Retina (tissue), 1 donor: ENCODE measurements at places on chromosomes 3 and 15.

GRCh38 chr3:141076797-141077571 lies 25.8 kb downstream of the SPSB4 start:
- peak; percentile 84 for DNase-seq

DNA sequence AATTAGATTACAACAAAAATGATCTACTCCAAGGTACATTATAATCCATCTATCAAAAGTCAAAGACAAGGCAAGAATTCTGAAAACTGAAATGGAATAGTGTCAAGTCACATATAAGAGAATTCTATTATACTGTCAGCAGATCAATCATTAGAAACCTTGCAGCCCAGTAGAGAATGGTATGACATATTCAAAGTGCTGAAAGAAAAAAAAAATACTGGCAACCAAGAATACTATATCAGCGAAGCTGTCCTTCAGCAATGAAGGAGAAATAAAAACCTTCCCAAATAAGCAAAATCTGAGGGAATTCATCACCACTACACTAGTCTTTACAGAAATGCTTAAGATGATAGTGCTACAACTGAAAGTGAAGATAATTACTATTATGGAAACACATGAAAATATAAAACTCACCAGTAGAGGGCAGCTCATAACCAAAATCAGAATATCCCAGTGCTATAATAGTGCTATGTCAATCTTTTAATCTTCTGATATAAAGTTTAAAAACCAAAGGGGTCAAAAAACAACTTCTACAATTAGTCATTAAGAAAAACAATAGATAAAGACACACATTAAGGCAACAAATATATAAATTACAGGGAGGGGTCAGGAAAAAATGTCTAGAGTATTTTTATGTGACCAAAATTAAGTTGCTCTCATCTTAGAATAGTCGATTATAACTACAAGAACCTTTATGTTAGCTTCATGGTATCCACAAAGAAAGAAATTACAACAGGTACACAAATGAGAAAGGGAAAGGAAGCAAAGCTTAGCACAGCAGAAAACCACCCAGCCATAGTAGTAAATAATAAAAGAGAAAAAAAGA lies 190.7 kb upstream of the CNTN6 start:
- no peak for DNase-seq

- DNase-seq = no peak
Observed at GRCh38 chr15:99209326-99209725, 40.1 kb downstream of the TTC23 start.

- no peak for DNase-seq
Observed at GRCh38 chr15:47383801-47384200, 333.5 kb upstream of the SEMA6D start.

DNA sequence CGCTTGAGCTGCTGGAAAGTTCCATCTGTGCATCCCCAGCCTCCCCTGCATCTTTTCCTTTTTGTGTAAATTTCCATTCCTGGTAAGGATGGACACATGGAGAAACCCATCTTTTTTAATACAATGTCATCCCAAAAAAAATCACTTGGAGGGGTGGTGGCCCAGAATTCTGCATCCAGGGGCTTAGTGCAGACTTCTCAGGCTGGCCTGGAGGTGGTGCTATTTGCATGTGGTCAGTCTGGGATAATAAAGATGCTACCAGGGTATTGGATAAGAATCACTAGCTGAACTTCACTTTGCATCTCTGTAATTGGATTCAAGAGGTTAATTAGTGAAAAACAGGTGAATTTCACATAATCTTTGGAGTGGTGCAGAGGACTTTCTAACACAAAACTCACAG lies 1.8 kb upstream of the ZSCAN2 start:
- DNase-seq = peak; percentile 47

DNA sequence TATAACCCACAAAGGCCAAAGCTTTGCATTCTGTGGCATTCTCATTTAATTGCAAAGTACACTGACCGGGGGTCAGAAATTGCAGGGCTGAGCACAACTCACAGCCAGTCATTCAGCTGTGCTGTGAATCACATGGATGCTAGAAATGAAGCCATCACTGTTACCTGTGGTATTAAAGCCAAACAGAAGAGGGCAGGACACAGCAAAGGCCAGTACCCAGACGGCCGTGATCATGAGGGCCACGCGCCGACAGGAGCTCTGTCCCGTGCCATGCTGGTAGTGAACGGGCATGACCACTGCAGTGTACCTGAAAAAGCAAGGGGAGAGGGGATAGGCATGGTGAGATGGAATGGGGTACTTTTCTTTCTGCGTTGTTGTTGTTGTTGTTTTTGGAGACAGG lies 31.6 kb downstream of the DRD3 start:
- DNase-seq = no peak

DNA sequence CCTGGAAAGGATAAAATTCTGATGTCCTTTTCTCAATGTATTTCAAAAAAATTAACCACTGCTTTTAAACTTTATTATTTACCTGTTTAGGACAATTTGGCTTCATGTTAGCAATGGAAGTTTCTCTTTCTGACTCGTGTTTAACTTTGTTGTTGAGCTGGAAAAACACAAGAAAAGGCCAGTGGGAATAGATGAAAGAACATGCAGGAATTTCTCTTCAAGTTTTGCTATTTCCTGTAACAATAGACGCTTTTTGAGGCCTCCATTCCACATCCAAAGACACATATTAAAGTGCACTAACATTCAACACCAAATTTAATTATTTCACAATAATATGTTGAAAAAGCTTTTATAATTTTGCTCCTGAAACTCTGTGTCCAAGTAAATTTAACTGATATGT lies 9.7 kb downstream of the RBMS3 start:
- no peak for DNase-seq
